A549 treated with CpdA at 1 μM for 4 hours (cell line): ENCODE measurements at places on chromosomes 2 and 18. TPM values are rescaled to one million over a fixed set of nuclear protein-coding genes. Genes with fewer than 3 reads are reported as not detected.

Gene TNFRSF11A
- total RNA-seq, result 6.5 to 9.0 TPM (median 7.7 TPM) in 5 replicates

Gene SOX11
- total RNA-seq, result not detected in 5 replicates

Gene IGFBP5
- total RNA-seq, result 0.21 to 0.31 TPM (median 0.30 TPM) in 5 replicates

Gene SLC5A7
- total RNA-seq, result not detected in 5 replicates

Gene CXCR1
- not detected in 5 replicates for total RNA-seq

Gene NAT8
- not detected in 5 replicates for total RNA-seq

Gene SP5
- 0.03 TPM in 1 of 5 replicates, not detected in the others for total RNA-seq

Gene GBX2
- 2.2 to 3.7 TPM (median 2.6 TPM) in 5 replicates for total RNA-seq

Gene C2orf66
- 0.08 to 0.15 TPM (median 0.09 TPM) in 4 of 5 replicates, not detected in the other for total RNA-seq

Gene MDH1B
- total RNA-seq, result 1.6 to 3.3 TPM (median 1.8 TPM) in 5 replicates

Gene C2orf81
- 2.8 to 4.7 TPM (median 3.5 TPM) in 5 replicates for total RNA-seq

Gene TBR1
- 0.03 TPM in 1 of 5 replicates, not detected in the others for total RNA-seq
